ENCODE measurements at places on chromosomes 5 and 9. TPM values are rescaled to one million over a fixed set of nuclear protein-coding genes. Genes with fewer than 3 reads are reported as not detected.
A peak's percentile ranks its signal among the peaks of the same experiment; 100 is the strongest.

Gene PCA3
- not detected for total RNA-seq

- no peak for DNase-seq
Measured at GRCh38 chr5:147626464-147626863, 116.6 kb upstream of the DPYSL3 start.

- no peak for DNase-seq
Measured at GRCh38 chr9:104256031-104256695, 162.1 kb downstream of the SMC2 start.

GRCh38 chr5:57887851-57888621, 405.4 kb upstream of the ACTBL2 start:
- peak; percentile 23 for DNase-seq

Gene HSPB3
- not detected for total RNA-seq
